Stimulated activated CD4-positive, alpha-beta T cell treated with anti-CD3 and anti-CD28 coated beads, Interleukin-4, amount 100 ng/mL, for 1 hour (primary cell): ENCODE measurements at places on chromosomes 5 and 9.
A peak's percentile ranks its signal among the peaks of the same experiment; 100 is the strongest.

- no peak for DNase-seq
These were observed 29.4 kb upstream of the N4BP3 start for GRCh38 chr5:178083922-178084321.

DNA sequence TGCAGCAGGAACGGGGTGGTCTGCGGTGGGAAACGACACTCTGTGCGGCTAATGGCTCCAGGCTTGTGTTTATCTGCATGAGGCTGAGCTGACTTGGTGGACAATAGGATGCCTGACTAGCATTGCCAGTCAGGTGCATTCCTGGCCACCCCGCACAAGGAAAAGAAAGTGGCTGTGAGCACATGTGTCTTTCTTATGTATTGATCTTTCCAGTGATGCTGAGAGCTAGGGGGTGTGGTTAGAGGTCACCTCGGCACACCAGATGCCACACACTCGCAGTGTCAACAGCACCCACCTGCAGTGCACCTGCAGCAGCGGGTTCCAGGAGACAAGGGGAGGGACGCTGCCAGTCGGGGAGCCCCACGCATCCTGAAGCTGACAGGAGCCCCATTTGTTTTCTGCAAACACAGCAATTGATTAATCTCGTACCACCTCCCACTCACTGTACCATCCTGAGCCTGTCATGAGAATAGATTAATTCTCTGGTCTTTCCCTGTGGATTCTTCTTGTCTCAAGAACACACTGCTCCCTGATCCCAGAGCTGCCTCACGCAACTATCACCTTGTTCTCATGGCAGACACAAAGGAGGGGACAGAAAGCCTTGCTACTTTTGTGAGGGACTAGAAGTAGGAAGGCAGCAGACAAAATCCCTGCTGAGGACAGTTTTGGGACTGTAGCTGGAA lies 251.7 kb upstream of the WWC1 start:
- DNase-seq: no peak

- no peak for DNase-seq
These were observed 22.5 kb downstream of the ADAMTSL1 start for GRCh38 chr9:18496256-18497000.

GRCh38 chr9:96654450-96655197 lies 493 bp downstream of the PRXL2C start:
- DNase-seq: peak; percentile 54

GRCh38 chr5:80711938-80712337 lies 57.2 kb upstream of the DHFR start:
- no peak for DNase-seq

- no peak for DNase-seq
These were observed 5.4 kb downstream of the MED22 start for GRCh38 chr9:133342570-133342969.

DNA sequence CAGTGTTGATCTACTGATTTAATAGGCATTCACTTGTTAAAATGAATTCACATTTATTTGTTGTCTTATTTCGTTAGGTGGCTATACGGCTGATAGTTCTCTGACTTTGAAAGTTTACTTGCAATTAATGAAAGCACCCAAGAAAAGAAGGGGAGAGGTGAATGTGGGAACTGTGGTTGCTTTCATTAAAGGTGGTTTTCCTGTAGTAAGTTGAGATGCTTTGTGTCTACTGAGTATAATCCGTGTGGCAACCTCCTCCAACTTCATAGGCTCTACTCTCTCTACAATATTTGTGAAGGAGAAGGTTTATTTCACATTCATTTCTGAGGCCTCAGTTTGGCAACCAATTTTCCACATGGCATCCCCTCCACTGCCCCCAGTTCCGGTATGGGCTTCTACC lies 12.8 kb upstream of the MACIR start:
- no peak for DNase-seq

DNA sequence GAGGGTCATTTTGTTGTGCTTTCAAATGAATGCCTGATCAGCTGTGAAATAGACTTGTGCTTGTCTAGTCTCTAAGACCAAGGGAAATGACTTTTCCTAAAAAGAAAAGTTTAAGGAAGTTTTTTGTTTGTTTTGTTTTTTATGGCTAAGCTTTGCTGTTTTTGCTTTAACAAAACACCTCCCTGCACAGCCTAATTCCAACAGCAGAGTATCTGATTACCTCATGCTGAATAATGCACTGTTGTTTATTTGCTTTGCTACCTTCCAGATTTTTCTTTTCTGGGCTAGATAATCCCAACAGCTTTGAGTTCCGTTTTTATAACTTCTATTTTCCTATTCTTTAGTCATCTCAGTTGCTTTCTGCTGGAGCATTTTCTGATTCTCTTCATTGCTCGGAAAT lies 95.8 kb downstream of the AOPEP start:
- no peak for DNase-seq

DNA sequence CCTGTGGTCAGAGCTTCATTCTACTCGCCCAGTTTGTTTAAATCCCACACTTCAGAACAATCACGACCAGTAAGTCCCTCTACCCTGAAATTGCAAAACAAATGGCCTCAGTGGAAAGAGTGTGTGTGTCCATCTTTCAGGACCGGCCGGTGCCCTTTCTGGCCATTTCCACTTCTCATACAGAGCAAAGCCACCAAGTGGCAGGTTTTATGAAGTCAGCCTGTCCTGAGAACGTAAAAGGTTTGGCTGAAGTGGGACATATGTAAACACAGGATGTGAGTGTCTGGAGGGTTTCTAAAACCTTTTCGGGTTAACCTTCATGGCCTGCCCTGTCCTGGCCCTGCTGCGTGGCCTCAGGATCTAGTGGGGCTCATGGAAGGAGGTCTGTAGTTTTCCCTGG lies 24.7 kb downstream of the NXNL2 start:
- no peak for DNase-seq

GRCh38 chr5:117623042-117623805 lies 1048.6 kb upstream of the SEMA6A start:
- DNase-seq: no peak

GRCh38 chr9:89889865-89890264 lies 285.1 kb downstream of the GADD45G start:
- DNase-seq: no peak

DNA sequence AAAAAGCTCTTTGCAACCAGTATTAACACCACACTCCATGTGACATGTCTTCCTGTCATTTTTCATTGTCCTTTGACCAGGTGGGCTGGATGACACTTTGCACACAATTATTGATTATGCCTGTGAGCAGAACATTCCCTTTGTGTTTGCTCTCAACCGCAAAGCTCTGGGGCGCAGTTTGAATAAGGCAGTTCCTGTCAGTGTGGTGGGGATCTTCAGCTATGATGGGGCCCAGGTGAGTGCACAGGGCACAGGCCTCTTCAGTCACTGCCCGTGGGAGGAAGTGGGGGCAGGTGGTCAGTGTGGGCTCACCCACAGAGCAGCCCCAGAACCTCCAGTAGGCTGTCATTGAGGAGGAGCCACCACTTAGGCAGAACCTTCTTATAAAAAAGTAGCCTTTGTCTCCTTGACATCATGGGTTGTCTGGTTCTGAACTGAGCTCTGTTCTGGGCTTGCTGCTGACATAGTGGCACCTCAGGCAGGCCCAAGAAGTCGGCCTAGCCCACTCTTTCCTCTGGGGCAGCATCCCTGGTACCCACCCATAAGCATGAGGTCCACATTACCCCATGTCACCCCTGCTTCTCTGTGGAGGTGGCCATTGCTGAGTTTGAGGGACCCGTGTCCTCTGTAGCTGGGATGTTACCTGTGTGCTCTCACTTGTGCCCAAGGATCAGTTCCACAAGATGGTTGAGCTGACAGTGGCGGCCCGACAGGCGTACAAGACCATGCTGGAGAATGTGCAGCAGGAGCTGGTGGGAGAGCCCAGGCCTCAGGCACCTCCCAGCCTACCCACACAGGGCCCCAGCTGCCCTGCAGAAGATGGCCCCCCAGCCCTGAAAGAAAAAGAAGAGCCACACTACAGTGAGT lies 39.3 kb downstream of the SECISBP2 start:
- no peak for DNase-seq

GRCh38 chr5:53099546-53099945 lies 10.0 kb downstream of the MOCS2 start:
- no peak for DNase-seq

GRCh38 chr9:785997-786396 lies 55.5 kb upstream of the DMRT1 start:
- no peak for DNase-seq

GRCh38 chr9:85212887-85213286 lies 528.9 kb downstream of the AGTPBP1 start:
- no peak for DNase-seq

- no peak for DNase-seq
These were observed 93.6 kb downstream of the CYFIP2 start for GRCh38 chr5:157359356-157360055.

GRCh38 chr9:77085416-77085815 lies 66.0 kb downstream of the FOXB2 start:
- DNase-seq: no peak

GRCh38 chr5:158119961-158120723 lies 261.2 kb upstream of the CLINT1 start:
- no peak for DNase-seq

- no peak for DNase-seq
These were observed 25.6 kb downstream of the TMEFF1 start for GRCh38 chr9:100498592-100498991.

DNA sequence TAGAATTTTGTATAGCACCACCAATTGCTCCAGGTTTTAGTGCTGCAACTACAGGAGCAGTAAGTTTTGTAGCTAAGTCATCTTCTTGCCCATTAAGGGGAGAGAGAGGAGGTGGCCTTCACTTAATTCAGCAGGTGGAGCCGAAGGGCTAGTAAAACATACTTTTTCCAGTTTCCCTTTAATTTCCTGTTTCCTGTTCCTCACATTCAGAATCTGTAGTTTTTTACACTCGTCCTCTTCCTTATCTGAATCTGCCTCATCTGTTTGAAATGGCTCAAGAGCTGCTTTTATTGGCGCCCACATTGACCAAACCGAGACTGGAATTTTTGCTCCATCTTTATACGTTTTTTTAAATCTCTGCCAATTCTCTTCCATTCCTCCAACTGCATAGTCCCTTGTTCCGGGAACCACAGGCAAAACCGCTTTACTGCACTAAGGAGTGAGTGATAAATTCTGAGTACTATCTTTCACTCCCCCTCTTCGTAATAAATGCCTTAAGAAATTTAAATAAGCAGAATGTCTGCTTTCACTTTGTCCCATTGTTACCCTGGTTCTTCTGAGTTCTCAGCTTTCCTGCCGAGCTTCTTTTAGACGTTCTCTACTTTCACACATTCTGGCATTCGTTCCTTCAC lies 133.9 kb downstream of the DROSHA start:
- no peak for DNase-seq

GRCh38 chr9:122376796-122377195 lies 6.0 kb downstream of the PTGS1 start:
- no peak for DNase-seq

DNA sequence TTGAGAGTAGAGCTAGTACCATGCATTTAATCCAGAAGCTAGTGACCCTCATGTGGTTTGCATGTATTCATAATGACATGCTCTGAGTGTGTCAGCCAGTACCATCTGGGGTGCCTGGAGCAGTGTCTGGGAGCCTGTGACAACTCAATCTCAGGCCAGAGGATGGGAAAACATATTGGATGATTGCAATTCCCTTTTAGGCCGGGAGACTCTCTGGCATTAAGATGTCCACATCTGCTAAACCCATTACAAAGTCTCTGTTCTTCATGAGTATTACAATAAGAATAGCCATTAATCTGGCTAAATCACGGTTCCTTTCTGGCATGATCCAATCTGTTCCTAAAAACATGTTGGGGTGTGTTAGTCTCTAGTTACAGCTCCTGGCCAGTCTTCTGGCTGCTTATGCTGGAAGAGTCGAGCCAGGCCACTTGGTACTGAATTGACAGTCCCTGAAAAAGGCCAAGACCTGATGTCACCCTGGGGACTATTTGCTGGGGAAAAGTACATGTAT lies 475.7 kb downstream of the ENC1 start:
- no peak for DNase-seq

GRCh38 chr9:129084087-129084486 lies 3.2 kb downstream of the DOLPP1 start:
- DNase-seq: no peak

GRCh38 chr5:51821697-51822096 lies 438.4 kb downstream of the ISL1 start:
- no peak for DNase-seq

- no peak for DNase-seq
These were observed 12.5 kb downstream of the GDF9 start for GRCh38 chr5:132853790-132854189.

DNA sequence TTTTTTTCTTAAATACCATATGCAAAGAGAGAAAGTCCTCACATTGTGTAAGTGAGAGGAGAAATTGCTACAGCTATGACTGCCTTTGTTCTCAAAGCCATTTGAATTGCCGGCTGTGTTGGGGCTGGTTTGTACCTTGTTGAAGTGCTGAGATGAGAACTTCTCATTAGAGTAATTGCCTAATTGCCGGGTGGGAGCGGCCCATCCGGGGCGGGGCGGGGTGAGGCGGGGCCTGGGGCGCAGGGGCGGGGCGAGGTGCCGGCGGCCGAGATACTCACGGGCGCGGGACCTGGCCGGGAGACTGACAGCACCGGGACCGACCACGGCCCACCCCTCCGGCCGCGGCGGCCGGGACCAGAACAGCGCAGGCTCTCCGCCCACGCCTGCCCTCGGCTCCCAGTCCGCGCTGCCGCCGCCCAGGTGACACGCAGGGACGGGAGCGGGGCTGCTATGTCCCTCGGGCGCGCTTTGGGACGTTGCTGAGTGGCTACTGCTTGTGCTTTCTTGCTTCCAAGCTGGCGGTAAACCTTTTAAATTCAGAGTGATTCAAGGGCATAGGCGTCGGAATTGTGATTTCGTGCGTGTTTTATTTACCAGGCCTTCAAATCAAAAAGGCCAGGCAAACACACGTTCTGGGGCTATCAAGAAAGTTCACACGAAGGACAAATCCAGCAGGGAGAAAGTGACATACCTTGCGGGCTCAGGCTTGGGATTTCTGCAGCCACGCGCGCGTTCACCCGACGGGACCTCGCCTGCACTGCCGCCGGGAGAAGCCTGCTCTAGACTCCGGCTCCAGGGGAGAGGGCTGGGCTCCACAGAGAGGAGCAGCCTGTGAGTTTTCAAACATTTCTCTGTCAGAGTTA lies 269.1 kb downstream of the FANCC start:
- DNase-seq: peak; percentile 58

DNA sequence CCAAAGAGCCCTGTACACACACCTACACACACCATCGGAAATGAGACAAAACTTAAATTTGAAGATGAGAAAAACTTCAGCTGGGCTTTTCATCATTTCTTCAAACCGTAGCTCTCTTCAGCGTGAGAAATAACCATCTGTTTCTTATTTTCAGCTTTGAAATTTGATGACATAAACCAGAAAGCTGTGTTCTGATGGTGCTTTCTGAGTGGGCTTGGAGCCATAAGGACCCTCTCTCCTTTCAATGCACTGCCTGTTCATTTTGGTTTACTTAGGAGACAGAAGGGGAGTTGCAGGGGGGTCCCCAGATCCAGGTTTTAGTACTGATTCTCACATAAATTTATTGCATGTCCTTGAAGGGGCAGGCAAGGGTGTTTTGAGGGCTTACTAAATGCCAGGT lies 9.5 kb downstream of the FBXO10 start:
- DNase-seq: no peak
